ENCODE measurements at places on chromosomes 5 and 9.
A peak's percentile ranks its signal among the peaks of the same experiment; 100 is the strongest.

DNA sequence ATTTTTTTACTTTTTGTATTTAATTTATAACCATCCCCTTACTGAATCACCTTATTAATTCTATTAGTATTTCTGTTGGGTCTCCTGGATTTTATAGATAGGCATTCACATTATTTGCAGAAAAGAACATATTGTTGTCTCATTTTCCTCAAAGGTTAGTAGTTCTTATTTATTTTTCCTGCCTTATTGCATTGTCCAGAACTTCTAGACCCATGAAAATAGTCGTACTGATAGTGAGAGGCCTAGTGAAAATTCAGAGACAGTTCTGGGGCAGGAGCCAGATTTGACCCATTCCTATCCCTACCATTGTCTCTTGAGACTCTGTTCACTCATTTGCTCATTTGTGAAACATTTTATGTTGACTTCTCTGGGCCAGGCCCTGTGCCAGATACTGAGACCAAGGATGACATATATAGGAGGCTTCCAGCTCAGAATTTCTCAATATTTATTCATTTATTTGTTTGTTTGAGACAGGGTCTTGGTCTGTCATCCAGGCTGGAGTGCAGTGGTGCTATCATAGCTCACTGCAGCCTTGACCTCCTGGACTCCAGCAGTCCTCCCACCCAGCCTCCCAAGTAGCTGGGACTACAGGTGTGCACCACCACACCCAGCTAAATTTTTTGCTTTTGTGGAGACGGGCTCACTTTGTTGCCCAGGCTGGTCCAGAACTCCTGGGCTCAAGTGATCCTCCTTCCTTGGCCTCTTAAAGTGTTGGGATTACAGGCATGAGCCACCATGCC lies 34.7 kb downstream of the COL27A1 start:
- DNase-seq: no peak

GRCh38 chr5:98969400-98969799 lies 40.6 kb upstream of the CHD1 start:
- no peak for DNase-seq

GRCh38 chr5:99795031-99795430 lies 740.1 kb upstream of the FAM174A start:
- DNase-seq: no peak

GRCh38 chr5:1333986-1334385 lies 10.9 kb downstream of the CLPTM1L start:
- DNase-seq: no peak

DNA sequence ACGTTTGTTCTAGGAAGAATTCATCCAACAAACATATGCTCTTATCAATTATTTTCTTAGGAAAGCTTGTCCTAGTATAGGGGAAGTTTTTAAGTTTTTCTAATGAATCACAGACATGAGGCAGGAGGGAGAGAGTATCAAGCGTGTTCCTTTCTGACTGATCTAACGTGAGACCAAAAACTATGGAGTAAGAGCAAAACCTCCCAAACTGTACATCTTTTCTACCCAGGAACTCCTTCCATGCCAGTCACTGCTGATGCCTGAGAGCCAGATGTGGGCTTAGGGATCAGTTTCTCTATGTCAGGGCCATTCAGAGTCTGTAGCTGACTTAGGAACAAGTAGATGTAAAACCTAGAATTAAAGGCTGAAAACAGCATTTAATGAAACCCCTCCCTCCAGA lies 51.7 kb upstream of the NFIB start:
- DNase-seq: no peak

DNA sequence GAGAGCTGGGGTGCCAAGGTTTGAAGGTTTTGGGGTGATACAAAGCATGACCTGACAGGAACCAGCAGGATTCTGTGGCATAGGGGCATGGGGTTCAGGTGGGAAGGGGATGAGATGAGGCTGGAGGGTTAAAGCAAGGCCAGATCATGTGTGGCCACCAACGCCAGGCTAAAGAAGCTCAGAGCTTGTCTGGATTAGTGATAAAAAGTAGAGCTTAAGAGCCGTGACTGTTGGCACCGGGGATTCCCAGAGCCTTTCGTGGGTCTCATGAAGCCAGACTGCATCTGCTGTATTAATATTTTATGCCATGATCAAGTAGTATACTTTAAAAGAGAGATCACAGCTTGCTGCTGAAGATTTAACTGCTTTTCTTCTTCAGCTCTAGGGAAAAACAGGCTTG lies 8.5 kb upstream of the GSN start:
- DNase-seq: peak; percentile 18

DNA sequence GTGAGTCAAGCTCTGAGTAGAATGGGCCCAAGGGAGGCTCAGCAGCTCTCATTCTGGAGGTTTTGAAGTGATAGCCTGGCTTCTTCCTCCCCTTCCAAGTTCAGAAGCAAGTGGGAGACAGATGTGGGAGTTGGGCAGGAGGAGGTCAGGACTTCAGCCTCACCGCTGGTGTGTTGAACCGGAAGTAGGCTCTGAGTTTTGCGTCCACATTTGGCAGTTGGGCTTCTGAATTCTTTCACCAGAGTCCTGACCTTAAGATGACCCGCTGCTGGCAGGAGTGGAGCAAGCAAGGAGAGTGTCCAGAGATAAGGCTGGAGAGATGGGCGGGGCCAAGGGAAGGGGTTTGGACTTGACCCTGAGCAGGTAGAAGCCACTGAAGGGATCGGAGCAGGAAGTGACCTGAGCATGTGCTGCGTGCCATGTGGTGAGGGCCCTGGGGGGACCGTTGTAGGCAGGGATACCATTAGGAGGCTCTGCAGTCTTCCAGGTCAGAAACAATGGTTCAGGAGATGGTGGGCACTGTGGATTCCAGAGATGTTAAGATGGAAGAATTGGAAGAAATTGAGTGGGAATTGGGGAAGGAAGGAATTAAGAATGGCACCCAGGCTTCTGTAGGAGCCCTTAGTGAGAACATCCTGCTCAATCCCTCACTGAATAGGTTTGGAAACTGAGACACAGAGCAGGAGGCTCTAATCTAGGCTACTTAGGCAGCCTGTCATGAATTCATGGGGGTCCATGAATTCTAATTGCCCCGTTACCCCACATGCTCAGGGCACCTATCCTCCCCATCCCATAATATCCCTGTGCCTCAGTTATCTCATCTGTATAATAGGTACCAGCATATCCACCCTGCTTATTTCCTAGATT lies 25.9 kb downstream of the GALNT12 start:
- no peak for DNase-seq

GRCh38 chr9:103988821-103989220 lies 105.3 kb upstream of the SMC2 start:
- DNase-seq: no peak
